ENCODE measurements at places on chromosomes 7 and 10. TPM values are rescaled to one million over a fixed set of nuclear protein-coding genes. Genes with fewer than 3 reads are reported as not detected.
A peak's percentile ranks its signal among the peaks of the same experiment; 100 is the strongest.

- DNase-seq: no peak
Observed at GRCh38 chr7:154906201-154906600, 96.7 kb downstream of the PAXIP1 start.

The C10orf53 gene
- not detected for total RNA-seq

The SPDYE16 gene
- not detected for total RNA-seq

DNA sequence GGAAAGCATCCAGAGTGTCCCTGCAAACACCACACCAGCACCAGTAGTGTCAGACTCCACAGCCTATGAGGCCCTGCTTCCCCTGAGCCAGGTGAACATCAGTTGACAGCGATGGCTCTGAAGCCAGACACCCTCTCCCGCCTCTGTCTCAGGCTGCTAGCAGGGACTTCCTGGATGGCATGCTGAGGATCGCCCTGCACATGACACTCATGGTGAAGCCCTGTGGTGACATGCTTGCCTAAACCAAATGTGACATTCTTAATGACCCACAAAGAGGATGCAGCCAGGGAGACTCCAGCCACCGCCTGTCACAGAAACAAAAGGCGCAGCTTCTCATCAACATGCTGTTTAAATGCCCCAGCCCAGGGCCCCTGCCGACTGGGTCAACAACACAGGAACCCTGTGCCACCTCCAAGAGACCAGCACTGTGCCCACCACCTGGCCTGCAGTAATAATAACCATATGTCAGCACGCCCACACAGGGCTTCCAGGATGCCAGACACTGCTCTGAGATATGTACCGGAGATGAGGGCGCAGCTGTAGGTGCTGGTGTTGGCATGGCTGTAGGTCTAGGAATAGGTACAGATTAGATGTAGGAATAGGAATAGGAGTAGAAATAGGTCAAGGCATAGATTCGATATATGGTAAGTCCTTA, 81.3 kb downstream of the GRID1 start:
- DNase-seq: peak; percentile 8

DNA sequence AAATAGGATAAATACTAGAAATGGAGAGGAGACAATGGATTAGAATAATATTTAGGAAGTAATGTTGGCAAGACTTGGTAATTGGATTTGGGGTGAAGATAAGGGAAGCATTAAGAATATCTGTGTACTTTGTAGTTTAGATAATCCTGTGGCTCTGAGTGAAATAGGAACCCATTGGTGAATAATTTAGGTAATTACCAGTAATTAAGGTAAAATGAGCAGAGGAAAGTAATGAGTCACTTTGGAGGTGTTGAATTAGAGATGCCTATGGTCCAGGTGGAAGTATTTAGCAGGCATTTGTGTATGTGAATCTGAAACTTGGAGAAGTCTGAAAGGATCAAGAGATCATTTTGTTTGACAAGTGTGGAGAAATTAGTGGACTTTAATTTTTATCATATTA, 5.7 kb downstream of the C1GALT1 start:
- DNase-seq: no peak
